ENCODE measurements at places on chromosomes 2 and 18.

DNA sequence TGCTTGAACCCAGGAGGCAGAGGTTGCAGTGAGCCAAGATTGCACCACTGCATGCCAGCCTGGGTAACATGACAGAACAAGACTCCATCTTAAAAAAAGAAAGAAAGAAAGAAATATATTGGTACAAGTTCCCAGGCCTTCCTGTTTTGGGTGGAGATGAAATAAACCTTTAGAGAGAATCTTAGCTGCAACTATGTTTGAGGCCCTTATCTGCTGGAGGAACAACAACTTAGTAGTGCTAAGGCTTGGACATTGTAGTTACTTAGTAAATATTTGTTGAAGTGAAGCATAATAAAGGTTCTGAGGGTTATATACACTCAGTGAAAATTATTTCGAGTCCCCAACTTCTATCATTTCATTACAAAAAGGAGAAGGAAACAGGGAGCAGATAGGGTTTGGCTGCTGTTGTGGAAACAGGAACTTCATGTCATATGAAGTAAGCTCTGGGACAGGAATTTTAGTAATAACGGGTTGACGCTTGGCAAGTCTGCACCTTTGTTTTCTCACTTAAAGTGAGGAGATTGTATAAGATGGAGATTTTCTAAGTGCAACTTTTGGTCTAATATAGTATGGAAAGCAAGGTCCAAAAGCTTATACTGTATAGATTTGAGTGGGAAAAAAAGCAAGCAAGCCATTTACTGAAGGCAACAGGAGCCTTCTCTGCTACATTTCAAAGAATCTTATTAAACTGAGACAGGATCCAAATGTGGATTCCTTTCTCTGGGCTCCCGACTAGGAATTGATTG lies 40.0 kb upstream of the AGPS start:
- DNase-seq, result peak; percentile 40

DNA sequence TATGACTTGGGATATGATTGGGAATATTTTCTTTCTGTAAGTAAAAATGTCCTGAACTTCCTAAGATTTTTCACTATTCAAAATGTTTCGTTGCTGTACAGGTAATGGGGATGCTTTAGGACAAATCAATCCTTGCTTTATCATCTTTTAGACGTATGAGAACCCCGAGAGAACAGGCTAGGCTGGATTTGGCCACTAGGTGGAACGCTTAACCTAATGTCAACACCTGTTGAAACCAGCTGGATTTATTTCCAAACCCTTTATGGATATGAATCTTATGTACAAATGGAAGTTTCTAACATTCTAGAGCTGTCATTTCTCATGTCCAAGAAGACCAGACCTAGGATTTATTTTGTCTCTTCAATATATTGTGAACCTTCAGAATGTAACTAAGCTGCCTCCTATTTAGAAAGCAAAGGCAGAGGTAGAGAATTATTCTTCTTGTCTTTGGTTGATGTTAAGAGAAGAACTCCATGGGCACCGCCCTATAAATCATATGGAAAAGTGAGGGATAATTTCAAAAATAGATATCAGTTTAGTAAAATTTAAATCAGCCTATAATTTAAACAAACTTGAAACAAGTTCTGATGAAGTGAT lies 96.7 kb downstream of the PMAIP1 start:
- peak; percentile 62 for DNase-seq

DNA sequence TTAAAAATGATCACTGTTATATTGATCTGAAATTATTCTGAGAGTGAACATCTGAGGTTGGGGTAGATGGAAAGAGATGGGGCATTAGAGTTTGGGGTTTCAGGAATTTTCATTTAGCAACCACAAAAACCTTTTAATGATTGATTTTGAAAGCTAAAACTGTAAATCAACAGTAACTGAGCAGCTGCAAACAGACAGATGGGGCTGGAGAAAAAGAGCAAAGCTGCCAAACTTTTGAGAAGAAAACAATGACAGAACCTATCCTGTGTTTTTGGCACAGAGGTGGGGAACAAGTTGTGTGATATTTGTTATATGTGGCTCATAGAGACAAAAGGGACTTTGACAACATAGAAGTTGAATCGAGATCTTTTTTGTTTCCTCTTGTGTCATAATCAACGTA lies 415.8 kb upstream of the DSEL start:
- peak; percentile 16 for DNase-seq

DNA sequence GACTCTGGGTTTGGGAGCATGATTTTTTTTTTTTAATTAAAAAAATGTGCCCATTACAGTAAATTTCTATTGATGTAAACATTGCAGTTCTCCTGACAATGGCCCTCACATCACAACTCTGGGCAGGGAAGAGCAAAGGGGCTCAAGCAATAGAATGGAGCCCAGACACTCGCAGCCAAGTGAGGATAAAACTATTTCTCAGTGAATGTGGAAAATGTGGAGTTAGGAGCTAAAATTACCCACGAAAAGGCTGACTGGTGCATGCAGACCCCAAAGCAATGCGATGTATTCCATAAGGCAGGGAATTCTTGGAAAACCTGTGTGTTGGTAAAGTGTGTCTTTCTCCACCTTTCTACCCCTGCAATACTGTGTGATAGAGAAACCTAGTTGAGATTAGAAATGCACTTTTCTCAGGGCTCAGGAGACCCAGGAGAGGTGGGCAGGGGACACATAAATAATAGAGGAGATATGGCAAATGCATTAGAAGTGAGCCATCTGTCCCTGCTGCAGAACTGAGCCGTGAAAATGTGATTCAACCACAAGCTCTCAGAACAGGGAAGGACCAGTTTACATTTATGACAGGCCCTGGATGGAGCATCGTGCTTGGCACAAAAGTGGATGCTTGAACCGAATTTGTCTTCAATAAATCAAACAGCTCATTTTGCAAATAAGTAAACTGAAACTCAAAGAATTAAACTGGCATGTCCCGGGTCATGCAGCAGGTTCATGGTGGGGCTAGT lies 100.1 kb downstream of the MYCN start:
- no peak for DNase-seq

DNA sequence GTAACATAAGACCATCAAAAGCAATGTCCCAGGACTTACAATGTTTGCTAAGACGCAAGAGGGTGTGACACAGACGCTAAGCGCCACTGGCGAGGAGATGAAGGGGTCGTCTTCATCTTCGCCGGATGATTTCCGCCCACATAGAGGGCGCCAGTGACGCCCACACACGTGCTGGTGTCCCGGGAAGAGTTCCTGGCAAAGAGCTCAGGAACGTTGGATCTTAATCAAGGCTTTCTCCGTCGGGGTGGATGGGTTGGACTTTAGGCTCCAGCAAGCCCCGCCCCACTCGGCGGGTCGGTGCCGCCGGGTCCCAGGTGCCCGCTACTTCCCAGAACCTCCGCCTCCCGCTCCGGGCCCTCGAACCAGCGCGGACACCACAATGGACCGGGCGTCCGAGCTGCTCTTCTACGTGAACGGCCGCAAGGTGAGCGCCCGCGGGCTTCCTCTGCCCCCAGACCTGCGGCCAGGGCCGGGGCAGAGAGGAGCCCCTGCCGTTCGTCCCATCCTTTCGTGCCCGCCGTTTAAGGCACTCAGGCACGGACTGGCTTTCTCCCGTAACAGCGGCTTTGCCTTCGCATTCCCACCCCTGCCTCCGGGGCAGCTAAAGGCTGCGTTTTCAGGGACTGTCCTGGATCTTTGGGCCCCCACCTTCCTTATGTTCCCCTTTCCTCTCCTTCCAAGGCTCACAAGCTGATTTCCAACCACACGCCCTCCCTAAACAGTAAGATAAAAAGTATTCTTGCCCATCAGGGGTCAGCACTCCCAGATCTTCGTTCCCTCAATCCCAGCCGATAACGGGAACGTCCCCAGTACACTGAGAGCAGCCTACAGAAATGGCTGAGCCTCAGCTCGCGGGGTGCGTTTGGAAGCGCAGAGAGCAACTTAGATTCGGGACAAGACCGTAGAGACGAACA lies at the start of gene AOX1:
Gene AOX1 (plus strand): TSS at position 285 of the 914 bp plus-strand sequence. CDS start 95 bp downstream, at position 380.
- peak; percentile 27 for DNase-seq

GRCh38 chr2:84290537-84290936 lies 168.5 kb downstream of the SUCLG1 start:
- no peak for DNase-seq

GRCh38 chr2:96274355-96275056 lies 8.5 kb downstream of the CIAO1 start:
- no peak for DNase-seq

GRCh38 chr2:235721625-235722024 lies 227.8 kb downstream of the AGAP1 start:
- no peak for DNase-seq

DNA sequence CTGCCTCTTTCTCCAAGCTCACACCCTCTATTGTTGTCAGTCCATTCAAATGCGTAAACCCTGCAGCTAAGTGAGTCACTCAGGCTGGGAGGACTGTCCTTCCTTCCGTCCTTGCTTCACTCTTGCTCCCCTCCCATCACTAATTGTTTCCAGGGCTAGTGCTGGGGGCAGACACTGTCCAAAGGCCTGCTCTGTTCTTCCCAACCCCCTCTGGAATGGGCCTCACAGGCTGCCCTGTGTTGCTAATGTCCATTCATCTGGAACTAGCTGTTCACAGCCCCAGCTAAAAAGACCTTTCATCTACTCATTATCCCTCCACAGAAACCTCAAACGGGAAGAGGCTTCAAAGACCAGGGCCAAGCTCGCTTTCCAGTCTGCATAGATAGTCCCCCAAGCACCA lies 31.9 kb upstream of the NRP2 start:
- DNase-seq, result no peak
